ENCODE measurements at places on chromosomes 5 and 9. TPM values are rescaled to one million over a fixed set of nuclear protein-coding genes. Genes with fewer than 3 reads are reported as not detected.

GRCh38 chr9:134834217-134834956 lies 46.2 kb upstream of the FCN2 start:
- no peak for DNase-seq

DNA sequence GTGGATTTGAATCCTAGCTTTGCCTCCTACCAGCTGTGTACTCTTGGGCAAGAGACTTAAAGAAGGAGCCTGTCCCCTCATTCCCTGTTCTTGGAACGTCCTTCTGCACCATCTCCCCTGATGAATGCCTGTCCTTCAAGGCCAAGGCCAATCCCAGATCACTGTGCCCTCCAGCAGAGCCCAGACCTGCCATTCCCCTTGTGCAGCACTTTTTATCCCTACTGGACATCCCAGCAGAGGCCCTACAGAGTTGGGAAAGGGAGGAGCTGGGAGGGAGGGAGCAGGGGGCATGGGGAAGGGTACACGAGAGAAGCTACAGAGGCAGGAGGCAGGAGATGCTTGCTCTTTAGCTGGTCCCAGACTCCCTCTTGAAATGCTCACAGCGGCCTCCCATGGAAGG lies 223.9 kb downstream of the PBX3 start:
- no peak for DNase-seq

DNA sequence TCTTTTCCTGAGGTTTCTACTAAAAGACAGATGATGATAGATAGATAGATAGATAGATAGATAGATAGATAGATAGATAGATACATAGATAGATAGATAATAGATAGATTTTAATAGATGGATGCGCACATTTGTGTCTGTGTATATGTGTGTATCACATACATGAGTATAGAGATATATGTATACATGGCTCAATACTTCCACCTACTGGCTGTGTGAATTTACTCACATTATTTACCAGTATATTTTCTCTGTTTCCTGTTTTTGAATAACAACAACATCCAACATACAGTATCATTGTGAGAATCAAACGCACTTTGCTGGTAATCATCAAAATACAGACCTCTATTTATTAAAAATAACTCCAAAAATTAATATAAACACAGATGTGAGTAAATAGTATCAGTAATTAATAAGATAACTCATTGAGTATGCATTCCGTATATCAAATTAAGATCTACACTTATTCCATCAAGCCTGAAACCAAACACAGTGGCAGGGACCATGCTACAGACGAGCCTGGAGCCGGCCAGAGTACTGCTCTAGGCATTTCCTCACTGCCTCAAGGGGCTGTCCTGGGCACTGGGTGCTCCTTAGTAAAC lies 338.0 kb downstream of the SEMA5A start:
- no peak for DNase-seq

CCL27 gene
- not detected for total RNA-seq

GRCh38 chr5:106136061-106136460 lies 1534.7 kb downstream of the EFNA5 start:
- no peak for DNase-seq

SLCO6A1 gene
- not detected for total RNA-seq

- DNase-seq = no peak
Measured at GRCh38 chr5:179730852-179731251, 1.8 kb upstream of the MAML1 start.

DNA sequence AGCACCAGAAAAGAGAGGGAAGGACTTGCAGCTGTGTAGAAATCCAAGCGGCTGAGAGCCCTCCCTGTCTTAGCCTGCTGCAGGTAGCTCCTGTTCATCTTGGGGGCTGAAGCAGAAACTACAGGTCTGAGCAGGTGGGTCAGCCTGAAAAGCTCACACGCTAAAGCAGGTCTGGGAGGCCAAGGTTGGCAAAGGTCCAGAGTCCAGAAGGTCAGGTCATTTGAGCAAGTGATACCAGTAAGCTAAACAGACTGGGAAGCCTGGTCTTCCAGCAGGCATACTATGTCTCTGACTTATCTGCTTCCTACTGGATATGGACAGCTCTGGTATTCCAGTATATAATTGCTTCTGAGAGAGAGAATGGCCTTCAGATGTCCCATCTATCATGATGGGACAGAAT lies 26.2 kb downstream of the PTCD2 start:
- no peak for DNase-seq

- no peak for DNase-seq
Measured at GRCh38 chr9:91433180-91433579, 9.5 kb upstream of the NFIL3 start.

GMCL2 gene
- total RNA-seq = not detected

DNA sequence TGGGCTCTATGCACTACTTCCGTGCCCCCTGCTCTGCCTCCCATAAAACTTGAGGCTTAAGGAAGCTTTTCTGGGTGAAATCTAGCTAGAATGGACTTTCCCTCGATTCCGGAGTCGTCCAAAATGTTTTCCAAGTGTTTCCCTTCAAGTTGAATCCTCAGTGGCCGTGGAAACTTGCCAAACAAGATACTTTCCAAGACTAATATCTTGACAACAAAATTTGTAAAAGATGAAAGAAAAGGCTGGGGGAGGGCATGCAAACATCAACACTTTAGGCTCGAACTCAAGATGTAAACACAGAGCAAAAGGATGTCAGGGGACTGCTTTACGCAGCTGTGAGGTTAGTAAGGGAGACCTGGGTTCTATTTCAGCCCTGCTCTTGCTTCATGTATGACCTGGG lies 482.8 kb upstream of the KLF4 start:
- DNase-seq = no peak

CAMK4 gene
- 1.1 TPM for total RNA-seq

CDKN2A gene
- 0.88 TPM for total RNA-seq

ARID3C gene
- total RNA-seq = not detected

- DNase-seq = no peak
Measured at GRCh38 chr5:43401827-43402226, 10.4 kb downstream of the CCL28 start.

GRCh38 chr5:71786337-71787055 lies 67.4 kb downstream of the CARTPT start:
- DNase-seq = no peak

DNA sequence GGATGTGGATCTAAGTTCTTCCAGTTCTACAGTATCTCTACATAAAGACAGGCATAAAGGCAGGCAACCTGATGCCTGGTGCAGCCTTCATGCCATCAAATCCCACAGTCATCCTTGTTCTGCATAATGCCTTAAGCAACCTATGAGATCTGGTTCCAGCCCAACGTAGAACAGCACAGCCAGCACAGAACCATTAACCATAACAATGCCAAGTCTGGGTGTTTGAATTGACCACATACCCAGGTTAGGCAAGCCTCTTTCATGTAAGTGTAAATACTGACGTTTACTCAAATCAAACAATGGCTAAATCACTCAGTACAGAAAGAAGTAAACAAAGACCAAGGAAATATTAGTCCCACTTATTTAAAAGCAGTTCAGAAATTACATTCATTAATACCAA lies 195.0 kb downstream of the ADAMTSL1 start:
- no peak for DNase-seq

- DNase-seq = no peak
Measured at GRCh38 chr9:31248156-31248555, 1136.3 kb upstream of the ACO1 start.

AFF4 gene
- 87.2 TPM for total RNA-seq

All from uterus (tissue), 4 donors.